HT-29 (cell line): ENCODE measurements at places on chromosomes 5 and 9.

- no peak for DNase-seq
These were observed 108.1 kb downstream of the JAKMIP2 start for GRCh38 chr5:147674411-147674810.

DNA sequence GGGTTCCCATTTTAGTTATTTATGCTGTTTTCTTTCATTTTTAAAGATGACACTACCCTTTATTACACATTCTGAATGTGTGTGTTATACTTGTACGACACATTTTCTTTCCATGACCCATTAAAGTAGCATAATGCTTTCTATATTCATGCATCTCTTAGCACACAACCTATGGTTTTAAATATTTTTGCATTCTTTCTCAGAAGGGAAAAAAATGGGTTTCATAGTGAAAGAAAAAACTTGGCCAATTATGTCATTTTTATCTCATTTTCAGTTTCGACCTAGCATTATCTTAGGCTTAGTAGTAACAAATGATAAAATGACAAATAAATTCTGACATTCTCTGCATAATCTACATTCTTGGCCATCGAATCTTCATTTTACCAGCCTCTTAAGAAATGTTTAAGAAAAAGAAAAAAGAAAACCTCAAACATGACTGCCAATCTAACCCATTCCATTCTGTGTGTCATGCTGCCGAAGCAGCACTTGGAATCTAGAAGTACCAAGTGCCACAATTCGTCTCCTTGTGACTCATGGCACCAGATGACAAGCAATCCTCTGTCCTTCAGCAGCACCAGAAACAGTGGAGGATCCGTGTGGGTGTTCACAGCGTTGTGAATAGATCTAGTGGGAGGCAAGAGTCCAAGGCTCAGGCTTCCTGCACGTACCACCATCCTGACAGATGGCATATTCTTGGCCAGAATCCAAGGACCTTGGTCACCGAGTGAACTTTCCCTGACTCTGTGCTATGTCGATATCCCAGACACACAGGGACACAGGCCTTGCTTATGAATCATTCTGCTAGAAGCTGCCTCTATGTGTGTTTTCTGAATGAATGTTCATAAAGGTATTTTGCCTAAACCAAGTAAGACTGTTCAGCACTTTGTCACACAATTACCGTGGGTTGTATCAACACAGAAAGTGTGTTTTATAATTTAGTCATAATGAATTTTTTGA lies 502.7 kb downstream of the NR2F1-AS1 start:
- DNase-seq: peak; percentile 96

DNA sequence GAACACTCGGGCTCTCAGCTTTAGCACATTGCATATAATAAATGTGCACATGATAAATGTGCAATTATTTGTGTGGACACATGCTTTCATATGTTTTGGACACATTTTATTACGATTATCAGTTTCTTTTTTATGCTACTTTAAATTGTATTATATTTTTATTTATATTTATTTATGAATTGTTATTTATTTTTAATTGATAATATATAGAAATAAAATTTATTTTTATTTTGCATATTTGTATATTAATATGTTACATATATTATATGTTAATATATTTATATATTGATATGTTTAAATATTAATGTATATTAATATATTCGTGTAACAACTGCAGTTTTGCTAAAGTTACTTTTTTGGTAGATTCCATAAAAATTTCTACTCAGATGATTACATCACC lies 454.8 kb upstream of the CDH10 start:
- no peak for DNase-seq

- DNase-seq: no peak
These were observed 161.6 kb downstream of the C5orf15 start for GRCh38 chr5:133806847-133807246.

GRCh38 chr5:4674166-4674565 lies 466.0 kb upstream of the ADAMTS16 start:
- DNase-seq: no peak

DNA sequence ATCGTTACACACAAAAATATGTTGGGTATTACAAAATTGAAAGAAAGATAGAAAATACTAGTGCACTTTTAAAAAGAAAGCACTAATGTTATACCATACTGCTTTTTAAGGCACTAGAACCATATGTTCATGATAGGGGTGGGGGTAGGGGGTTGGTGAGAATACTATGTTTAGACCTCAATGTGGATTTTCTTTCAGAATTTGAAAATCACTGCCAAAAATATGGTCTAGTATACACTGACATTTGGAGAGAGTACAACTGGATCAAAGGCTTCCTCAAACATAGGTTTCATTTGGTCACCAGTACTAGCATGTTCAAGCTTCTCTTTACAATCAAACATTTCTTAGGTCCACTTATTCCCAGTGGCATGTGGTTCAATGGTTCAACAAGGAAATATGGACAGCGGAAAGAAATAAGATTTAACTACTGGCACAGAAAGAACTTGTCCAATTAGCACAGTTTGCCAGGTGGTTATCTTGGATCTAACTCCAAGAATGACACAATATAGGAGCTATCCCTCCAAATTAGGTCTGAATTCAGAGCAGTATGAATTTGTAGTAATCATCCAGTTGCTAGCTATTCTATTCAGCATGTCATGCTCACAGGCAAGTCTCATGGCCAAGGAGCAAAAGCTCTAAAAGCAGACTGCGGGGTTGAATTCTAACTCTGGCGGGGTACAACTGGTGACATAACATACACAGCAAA lies 139.3 kb downstream of the SLC24A2 start:
- no peak for DNase-seq

DNA sequence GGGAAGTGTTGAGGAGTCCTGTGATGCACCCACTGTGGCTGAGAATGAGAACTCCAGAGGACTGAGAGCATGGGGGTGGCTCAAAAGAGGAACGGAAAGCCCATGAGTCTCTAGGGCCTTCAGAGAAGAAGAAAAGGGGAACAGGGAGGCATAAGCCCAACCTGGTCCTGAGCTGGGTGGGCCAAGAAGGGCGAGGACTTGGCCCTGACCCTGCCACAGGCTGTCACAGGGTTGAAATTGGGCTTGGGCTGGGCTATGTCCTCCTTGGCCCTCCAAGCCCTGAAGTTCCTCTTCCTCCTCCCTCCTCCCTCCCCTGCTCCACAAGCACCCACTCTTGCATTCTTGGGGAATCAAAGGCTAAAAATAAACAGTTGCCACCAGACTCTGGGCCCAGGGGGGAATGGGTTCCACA lies 49.3 kb upstream of the PPARGC1B start:
- DNase-seq: no peak

DNA sequence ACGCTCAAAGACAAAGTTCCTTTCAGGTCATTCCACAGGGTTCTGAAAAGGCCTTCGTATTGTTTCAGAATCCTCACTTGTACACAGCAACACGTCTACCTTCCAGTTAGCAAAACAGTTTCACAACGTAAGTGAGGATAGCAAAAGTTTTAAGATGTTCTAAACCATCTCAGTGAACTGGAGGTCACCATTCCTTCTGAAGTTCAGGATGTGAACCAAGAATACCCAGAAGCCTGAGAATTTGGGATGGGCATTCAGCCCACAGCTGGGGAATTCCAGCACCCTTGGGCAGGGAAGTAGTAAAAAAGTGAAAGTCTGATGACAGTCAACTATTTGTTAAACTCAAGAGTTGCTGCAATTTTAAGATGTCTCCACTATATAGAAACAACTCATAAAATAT lies 224.5 kb downstream of the BNC2 start:
- no peak for DNase-seq

- no peak for DNase-seq
These were observed 37.8 kb upstream of the SPDL1 start for GRCh38 chr5:169545762-169546161.

- no peak for DNase-seq
These were observed 18.5 kb upstream of the FER start for GRCh38 chr5:108729242-108729615.

GRCh38 chr5:139809331-139809810 lies 13.8 kb downstream of the PSD2 start:
- DNase-seq: no peak

DNA sequence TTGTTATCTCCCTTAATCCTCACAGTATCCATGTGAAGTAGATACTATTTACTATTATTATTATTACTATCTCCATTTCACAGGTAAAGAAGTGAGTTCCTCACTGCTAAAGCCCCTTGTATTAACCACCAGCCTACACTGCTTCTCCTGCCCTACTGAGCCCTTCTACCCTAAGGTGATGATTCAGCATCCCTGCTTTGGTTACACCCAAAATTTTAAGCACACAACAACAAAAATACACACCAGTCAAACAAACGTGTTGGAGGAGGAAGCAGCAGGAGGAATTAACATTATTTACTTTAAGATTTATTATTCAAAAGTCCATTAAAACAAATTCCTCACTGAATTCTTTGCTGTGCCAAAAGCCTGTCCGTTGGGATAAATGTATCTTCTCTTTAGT lies 370.2 kb upstream of the BRINP1 start:
- DNase-seq: no peak
